ENCODE measurements at places on chromosomes 1 and 21. TPM values are rescaled to one million over a fixed set of nuclear protein-coding genes. Genes with fewer than 3 reads are reported as not detected.

HSF2BP gene
- total RNA-seq: not detected

OR2L2 gene
- not detected for total RNA-seq

CDC20 gene
- total RNA-seq: 0.41 TPM

SPRR1B gene
- not detected for total RNA-seq

SWT1 gene
- 9.2 TPM for total RNA-seq

SUSD4 gene
- total RNA-seq: 1.6 TPM

RGS5 gene
- 1,210 TPM for total RNA-seq

TMEM125 gene
- total RNA-seq: 0.63 TPM

ADCY10 gene
- not detected for total RNA-seq

PPIAL4G gene
- not detected for total RNA-seq

C1orf21 gene
- total RNA-seq: 10.4 TPM

- peaks cover 62% of the 10 kb centered on the region for H3K4me1 ChIP-seq
- DNase-seq: no peak
- H3K27me3 ChIP-seq: no peaks in the 10 kb centered on the region
- H3K36me3 ChIP-seq: no peaks in the 10 kb centered on the region
- peak overlapping the region; percentile 98 for H3K27ac ChIP-seq
Observed at GRCh38 chr1:67835663-67836452, 2.6 kb upstream of the GNG12 start.

DNA sequence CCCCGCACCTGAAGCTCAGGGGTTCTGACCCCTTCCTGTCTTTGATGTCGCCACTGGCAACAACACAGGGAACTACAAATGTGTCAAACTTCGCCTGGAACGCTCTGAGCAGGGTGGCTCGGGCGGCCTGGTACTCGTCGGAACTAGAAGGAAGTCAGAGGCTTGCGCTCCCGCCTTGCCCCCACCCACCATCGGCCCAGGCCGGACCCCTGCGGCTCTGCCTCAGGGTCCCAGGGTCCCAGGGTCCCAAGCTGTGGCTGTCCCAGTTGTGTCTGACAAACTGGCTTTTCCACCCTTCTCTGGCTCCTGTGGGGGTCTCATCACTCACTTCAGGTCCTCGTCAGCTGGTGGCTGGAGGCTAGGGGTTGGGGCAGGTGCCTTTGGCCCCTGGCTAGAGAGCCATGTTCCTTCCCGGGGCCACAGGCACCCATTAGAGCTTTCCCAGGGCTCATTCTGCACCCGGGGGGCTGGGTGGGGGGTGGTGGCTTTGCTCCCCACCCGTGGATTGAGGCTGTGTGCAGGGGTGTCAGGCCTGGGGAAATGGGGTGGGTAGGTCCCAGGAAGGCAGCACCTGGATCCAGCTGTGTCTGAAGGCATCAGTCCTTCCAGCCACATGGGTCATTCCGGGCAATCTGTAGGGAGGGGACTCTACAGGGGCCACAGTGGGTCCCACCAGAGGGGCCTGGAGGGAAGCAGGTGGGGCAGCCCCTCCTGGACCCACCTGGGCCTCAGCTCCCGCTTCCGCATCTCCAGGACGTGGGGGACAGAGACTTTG, 8.0 kb upstream of the TMEM52 start:
- H3K4me3 ChIP-seq: no peak overlapping the region
- H3K4me1 ChIP-seq: no peaks in the 10 kb centered on the region
- no peaks in the 10 kb centered on the region for H3K36me3 ChIP-seq
- H3K27me3 ChIP-seq: no peaks in the 10 kb centered on the region

DNA sequence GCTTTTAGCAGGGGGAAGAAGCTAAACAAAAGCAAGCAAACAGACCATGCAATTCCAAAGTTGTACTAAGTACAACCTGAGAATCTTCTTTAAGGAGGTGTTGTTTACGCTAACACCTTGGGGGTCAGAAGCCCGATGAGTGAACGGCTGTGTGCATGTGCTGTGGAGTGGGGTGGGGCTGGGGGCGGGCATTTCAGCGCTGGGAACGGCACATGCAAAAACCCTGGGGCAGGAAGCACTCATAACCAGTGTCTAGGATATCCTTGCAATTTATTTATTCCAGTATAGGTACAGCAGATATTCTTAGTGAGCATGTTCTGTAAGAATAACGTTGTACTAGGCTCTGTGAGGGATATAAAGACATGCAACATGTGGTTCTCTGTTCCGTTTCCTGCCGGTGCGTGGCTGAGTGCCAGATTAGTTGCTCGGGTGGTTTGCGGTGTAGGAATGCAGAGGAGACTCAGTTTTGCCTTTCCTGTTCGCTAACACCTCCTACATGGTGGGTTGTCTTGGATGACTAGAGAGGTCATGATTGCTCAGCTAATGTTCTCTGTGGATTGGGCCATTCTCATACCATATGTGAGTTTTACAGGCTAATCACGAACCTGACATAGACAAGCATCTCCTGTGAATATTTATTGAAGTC, 3.7 kb downstream of the FASLG start:
- no peaks in the 10 kb centered on the region for H3K36me3 ChIP-seq
- H3K4me3 ChIP-seq: no peak overlapping the region
- H3K27me3 ChIP-seq: no peaks in the 10 kb centered on the region
- no peak overlapping the region for H3K27ac ChIP-seq
- no peak for DNase-seq

DNA sequence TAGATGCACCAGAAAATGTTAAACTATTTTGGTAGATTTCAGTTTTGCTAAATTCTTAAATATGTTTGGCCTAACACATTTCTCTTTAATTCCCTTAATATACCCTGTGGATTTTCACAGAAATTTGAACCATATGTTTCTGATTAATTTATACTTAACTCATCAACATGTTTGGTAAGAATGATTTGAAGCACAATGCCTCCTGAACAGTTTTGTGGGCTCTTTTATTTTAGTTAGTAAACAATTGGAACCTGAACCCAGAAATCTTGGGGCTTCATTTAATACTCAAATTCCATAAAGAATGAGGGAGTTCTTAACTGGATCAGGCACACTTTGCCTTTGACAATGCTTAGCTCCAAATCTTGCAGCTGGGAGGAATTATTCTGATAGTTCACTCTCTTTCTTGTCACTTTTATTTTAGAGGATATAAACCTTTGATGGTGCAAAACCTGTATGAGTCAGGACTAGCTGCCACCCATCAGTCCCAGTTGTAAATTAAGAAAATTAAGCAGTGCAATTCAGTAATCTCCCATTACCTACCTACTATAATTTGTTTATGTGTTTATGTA, 24.6 kb upstream of the LYPLAL1 start:
- H3K36me3 ChIP-seq: no peaks in the 10 kb centered on the region
- no peaks in the 10 kb centered on the region for H3K27me3 ChIP-seq
- no peaks in the 10 kb centered on the region for H3K4me1 ChIP-seq
- no peak for DNase-seq

- no peaks in the 10 kb centered on the region for H3K4me1 ChIP-seq
- no peak for DNase-seq
- no peaks in the 10 kb centered on the region for H3K27me3 ChIP-seq
- no peaks in the 10 kb centered on the region for H3K36me3 ChIP-seq
Observed at GRCh38 chr21:33101300-33101911, 31.5 kb downstream of the OLIG1 start.

- H3K4me3 ChIP-seq: no peak overlapping the region
- H3K27ac ChIP-seq: no peak overlapping the region
- no peaks in the 10 kb centered on the region for H3K4me1 ChIP-seq
- H3K36me3 ChIP-seq: no peaks in the 10 kb centered on the region
- DNase-seq: no peak
Observed at GRCh38 chr1:245750261-245750660, 595.5 kb downstream of the KIF26B start.

GRCh38 chr1:211724687-211725196, 49.3 kb upstream of the NEK2 start:
- DNase-seq: no peak
- no peak overlapping the region for H3K4me3 ChIP-seq
- no peaks in the 10 kb centered on the region for H3K27me3 ChIP-seq
- H3K27ac ChIP-seq: no peak overlapping the region
- H3K4me1 ChIP-seq: no peaks in the 10 kb centered on the region

DNA sequence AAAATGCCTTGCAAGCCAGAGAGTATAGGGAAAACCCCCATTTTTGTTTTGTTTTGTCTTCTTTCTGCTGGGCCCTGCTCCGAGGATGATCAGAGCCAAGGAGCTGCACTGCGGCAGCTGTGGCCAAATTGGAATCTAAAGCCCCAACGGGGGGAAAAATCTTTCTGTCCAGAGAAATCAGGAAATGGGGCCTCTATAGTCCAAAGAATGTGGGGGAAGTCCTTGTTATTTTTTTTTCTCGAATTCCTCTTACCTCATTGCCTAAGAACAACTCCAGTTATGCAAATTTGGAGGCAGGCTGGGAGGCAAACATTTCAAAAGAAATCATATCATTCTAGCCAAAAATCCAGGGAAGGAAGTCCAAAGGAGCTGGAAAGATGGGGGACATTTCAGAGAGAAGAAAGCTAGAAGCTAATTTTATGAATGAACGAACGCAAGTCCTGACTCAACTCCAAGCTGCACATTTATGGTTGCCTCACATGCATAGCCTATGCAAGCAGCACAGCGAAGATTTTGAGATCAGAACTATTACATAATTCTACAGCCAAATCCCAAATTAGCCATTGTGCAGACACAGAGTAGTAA, 263.2 kb downstream of the KCTD3 start:
- H3K27me3 ChIP-seq: no peaks in the 10 kb centered on the region
- no peaks in the 10 kb centered on the region for H3K4me1 ChIP-seq
- no peak overlapping the region for H3K27ac ChIP-seq
- H3K36me3 ChIP-seq: no peaks in the 10 kb centered on the region
- no peak for DNase-seq

DNA sequence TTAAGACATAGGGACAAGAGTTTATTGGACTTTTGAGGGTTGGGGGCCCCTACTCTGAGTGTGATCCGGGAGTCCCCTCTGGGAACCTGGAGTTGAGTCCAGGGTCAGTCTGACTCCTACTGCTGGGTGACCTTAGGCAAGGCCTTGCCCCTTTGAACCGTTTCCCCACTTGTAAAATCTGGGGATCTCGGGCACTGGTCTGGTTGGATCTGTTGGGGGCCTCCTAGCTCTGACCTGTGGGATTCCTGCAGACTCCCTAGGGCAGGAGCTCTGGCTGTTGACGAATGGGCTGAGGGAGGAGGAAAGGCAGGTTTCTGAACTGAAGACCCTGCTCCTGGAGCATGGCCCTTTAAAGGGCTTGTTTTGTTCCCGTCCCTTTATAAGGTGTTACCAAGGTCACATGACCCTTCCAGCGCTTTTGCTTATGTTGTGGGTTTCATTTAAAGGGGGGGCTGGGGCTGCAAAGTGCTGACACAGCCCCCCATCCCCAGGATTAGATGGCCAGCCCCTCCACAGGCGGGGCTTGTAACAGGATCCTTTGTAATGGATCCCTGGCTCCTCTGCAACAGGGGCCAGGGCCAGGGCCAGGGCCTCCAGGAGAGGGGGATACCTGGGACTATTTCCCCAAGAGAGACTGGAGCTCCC, 50.7 kb downstream of the YARS1 start:
- DNase-seq: no peak
- H3K36me3 ChIP-seq: no peaks in the 10 kb centered on the region
- H3K4me1 ChIP-seq: peaks cover 25% of the 10 kb centered on the region
- H3K27me3 ChIP-seq: no peaks in the 10 kb centered on the region
- no peak overlapping the region for H3K4me3 ChIP-seq

GRCh38 chr21:25636727-25637126, 2.3 kb upstream of the JAM2 start:
- H3K27ac ChIP-seq: no peak overlapping the region
- no peak overlapping the region for H3K4me3 ChIP-seq
- H3K4me1 ChIP-seq: no peaks in the 10 kb centered on the region
- no peaks in the 10 kb centered on the region for H3K27me3 ChIP-seq
- no peak for DNase-seq

DNA sequence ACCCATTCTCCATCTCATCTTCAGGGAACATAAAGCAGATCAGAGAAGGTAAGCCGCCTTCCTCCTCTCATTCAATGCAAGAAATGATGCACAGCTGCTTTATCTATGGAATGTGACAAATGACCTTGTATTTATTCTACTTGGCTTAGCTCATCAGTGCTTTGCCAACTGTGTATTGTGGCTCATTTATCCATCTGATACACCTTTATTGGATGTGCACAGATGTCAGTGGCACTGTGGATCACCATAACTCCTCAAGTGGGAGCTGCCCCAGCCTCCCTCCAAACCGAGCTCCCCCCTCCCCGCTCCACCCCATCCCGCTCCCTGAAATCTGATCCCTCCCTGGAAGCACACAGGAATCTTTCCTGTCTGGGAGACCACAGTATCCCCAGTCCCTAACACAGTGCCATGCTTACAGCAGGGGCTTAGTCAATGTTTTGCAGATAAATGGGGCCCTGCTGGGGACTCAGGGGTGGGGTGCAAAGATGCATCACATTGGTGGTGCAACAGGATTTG, 156.0 kb upstream of the RAB4A start:
- H3K27me3 ChIP-seq: no peaks in the 10 kb centered on the region
- DNase-seq: no peak
- H3K4me3 ChIP-seq: no peak overlapping the region

DNA sequence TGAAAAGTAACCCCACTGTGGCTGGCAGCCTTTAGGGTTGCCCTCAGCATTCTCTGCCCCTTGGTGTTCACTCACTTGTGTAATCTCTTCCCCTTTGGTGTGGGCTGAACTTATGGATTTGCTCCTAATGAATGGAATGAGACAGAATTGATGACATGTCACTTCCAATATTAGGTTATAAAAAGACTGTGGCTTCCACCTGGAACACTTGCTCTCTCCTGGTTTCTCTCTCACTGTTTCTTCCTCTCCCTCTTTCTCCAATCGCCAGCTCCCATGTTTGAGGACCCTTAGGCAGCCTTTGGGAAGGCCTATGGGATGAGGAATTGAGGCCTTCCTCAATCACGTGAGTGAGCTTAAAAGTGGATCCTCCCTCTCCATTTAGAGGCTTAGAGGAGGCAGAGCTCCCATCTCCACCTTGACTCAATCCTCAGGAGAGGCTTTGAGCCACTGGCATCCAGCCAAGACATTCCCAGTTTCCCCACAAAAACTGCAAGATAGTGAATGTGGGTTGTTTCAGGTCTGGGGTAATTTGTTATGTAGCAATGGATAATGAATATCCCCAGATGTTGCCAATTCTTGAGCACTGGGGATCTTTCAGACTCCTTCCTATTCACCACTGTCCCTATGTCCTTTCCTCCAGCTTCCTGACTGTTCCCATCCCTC, 95.5 kb upstream of the CD34 start:
- H3K4me1 ChIP-seq: peaks cover 5% of the 10 kb centered on the region
- no peak overlapping the region for H3K27ac ChIP-seq
- DNase-seq: no peak
- H3K27me3 ChIP-seq: no peaks in the 10 kb centered on the region
- no peak overlapping the region for H3K4me3 ChIP-seq

GRCh38 chr1:60825593-60825992, 256.8 kb upstream of the NFIA start:
- no peak overlapping the region for H3K4me3 ChIP-seq
- H3K27me3 ChIP-seq: no peaks in the 10 kb centered on the region
- H3K4me1 ChIP-seq: no peaks in the 10 kb centered on the region
- no peak for DNase-seq
- H3K36me3 ChIP-seq: no peaks in the 10 kb centered on the region

DNA sequence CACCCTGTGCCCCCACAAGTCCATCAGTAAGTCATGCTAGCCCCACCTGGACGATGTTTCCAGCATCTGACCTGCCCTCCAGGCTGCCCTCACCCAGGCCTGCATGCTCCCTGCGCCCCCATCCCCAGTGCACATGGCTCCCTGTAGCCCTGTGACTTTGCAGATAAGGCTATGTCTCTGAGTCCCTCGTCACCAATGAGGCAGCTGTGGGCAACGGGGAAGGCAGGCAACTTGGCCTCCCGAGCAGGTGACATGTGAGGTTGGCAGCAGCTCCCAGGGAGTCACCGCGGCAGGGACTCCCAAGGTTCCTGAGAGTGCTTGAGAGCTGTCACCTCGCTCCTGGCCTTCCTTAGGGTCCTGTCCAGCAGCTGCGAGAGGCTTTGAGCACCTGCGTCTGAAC, 32.4 kb upstream of the AGPAT3 start:
- no peaks in the 10 kb centered on the region for H3K27me3 ChIP-seq
- no peak for DNase-seq
- no peak overlapping the region for H3K27ac ChIP-seq
- H3K4me3 ChIP-seq: no peak overlapping the region
